ENCODE measurements at places on chromosomes 13 and 19.

DNA sequence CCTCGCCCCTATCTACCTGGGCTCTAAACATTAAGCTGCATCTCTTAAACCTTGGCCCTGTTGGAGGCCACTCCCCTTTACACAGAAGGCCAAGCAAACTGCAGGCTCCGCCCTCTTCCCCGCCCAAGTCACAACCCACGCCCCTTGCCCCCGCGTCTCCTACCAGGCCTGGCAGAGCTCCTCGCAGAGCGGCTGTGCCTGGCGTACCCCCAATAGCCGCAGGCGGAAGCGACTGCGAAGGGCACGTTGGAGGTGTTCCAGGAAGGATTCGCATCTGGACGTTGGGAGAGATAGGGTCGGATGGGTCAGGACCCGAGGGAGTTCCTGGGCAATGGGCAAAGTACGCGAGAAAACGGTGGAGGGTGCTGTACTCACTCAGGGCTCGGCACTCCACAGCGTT, 5.9 kb downstream of the RTBDN start:
- peak; percentile 83 for DNase-seq

- DNase-seq, result no peak
Observed at GRCh38 chr19:47106821-47107201, 6.8 kb downstream of the ZC3H4 start.

GRCh38 chr13:36475468-36475867, 43.2 kb downstream of the CCNA1 start:
- no peak for DNase-seq

- DNase-seq, result no peak
Observed at GRCh38 chr13:33277946-33278345, 7.6 kb downstream of the STARD13 start.

GRCh38 chr13:85995788-85996418, 196.7 kb upstream of the SLITRK6 start:
- no peak for DNase-seq

GRCh38 chr13:35499196-35499662, 22.7 kb upstream of the MAB21L1 start:
- DNase-seq, result peak; percentile 91

DNA sequence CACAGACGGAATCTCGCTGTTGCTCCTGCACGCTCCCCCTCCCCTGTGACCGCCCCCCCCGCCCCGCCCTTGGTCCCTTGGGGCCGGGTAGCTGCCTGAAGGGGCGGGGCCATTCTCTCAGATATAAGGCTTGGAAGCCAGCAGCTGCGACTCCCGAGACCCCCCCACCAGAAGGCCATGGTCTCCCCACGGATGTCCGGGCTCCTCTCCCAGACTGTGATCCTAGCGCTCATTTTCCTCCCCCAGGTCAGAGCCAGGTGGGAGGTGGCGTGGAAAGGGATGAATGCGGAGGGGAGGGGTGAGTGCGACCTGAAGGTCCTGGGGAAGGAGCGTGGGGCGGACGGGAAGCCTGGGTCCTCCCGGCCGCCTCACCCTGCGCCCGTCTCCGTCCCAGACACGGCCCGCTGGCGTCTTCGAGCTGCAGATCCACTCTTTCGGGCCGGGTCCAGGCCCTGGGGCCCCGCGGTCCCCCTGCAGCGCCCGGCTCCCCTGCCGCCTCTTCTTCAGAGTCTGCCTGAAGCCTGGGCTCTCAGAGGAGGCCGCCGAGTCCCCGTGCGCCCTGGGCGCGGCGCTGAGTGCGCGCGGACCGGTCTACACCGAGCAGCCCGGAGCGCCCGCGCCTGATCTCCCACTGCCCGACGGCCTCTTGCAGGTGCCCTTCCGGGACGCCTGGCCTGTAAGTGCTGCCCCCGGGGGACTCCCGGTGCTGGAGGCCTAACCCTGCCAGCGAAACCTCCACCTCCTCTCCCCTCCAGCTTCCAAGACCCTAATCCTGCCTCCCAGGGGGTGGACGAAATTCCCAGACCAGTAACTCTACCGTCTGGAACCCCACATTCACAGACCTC, at the start of gene DLL3:
DLL3 (plus strand) TSS at position 150 of the 845 bp plus-strand sequence; CDS start at position 178, 28 bp downstream.
- DNase-seq, result peak; percentile 42

GRCh38 chr13:62302341-62302740, 886.7 kb upstream of the PCDH20 start:
- no peak for DNase-seq

GRCh38 chr19:39949026-39949747, 14.8 kb upstream of the FCGBP start:
- DNase-seq, result no peak

GRCh38 chr13:109738298-109738746, 48.1 kb downstream of the IRS2 start:
- no peak for DNase-seq

DNA sequence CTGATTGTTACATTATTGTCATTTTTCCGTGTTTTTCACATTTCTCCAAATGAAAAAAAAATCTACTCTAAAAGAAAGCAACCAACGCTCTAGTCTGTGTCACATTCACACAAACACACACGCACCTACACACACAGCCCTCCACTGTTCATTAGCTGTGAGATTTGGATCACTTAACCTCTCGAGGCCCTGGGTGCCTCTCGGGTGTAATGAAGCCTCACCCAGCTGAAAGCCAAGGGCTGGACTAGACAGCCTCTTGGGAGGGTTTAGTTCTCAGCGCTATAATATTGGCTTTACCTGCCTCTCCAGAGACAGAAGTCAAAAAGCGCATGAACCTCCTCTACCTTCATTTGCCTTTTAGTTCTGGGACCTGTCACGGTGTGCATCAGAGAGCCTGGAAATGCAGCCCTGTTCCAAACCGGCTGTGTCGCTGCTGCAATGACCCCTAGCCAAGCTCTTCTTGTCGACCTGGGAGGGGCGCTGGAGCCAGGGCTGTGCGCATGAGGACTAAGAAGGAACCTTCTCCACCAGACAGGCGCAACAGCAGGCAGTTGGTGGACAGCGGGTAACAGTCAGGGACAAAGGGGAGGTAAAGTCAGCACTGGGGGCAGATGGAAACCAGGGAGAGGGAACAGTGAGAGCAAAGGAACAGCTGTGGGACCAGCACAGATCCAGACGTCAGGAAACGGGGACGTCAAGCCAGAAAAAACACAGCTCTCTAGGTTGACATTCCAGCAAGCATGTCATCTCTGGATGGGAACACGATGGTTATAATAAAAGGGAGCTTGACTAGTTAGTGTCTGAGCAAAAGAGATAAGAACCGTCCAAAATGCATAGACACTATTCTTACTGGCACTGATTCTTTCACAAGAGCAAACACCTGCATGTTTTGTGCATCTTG, 375.9 kb downstream of the EFNB2 start:
- DNase-seq, result no peak
